Lung (tissue), 17 donors: ENCODE measurements at places on chromosomes 11 and 22. TPM values are rescaled to one million over a fixed set of nuclear protein-coding genes. Genes with fewer than 3 reads are reported as not detected.

Gene CARD10
- 8.4 TPM for polyA plus RNA-seq

Gene UCP2
- polyA plus RNA-seq, result 203 TPM

Gene SAA4
- 0.39 TPM for polyA plus RNA-seq

Gene FADS3
- 56.2 TPM for polyA plus RNA-seq

Gene CNGA4
- 3.5 TPM for polyA plus RNA-seq

Gene SAA2
- 18.6 TPM for polyA plus RNA-seq

Gene OR8D1
- polyA plus RNA-seq, result not detected

Gene SCT
- polyA plus RNA-seq, result not detected

Gene FADS1
- polyA plus RNA-seq, result 54.3 TPM

Gene BATF2
- 3.7 TPM for polyA plus RNA-seq

Gene SUSD2
- polyA plus RNA-seq, result 16.8 TPM

Gene C11orf16
- 1.9 TPM for polyA plus RNA-seq

DNA sequence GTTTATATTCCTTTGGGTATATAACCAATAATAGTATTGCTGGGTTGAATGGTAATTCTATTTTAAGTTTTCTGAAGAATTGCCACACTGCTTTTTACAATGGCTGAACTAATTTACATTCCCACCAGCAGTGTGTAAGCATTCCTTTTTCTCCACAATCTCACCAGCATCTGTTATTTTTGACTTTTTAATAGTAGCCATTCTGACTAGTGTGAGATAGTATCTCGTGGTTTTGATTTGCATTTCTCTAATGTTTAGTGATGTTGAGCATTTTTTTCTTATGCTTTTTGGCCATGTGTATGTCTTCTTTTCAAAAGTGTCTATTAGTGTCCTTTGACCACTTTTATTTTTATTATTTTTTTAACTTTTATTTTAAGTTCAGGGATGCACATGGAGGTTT lies 275.3 kb downstream of the METTL15 start:
- no peak overlapping the region for H3K4me3 ChIP-seq
- H3K27ac ChIP-seq, result no peak overlapping the region
- no peak for DNase-seq
- no peaks in the 10 kb centered on the region for H3K4me1 ChIP-seq
- H3K36me3 ChIP-seq, result no peaks in the 10 kb centered on the region

DNA sequence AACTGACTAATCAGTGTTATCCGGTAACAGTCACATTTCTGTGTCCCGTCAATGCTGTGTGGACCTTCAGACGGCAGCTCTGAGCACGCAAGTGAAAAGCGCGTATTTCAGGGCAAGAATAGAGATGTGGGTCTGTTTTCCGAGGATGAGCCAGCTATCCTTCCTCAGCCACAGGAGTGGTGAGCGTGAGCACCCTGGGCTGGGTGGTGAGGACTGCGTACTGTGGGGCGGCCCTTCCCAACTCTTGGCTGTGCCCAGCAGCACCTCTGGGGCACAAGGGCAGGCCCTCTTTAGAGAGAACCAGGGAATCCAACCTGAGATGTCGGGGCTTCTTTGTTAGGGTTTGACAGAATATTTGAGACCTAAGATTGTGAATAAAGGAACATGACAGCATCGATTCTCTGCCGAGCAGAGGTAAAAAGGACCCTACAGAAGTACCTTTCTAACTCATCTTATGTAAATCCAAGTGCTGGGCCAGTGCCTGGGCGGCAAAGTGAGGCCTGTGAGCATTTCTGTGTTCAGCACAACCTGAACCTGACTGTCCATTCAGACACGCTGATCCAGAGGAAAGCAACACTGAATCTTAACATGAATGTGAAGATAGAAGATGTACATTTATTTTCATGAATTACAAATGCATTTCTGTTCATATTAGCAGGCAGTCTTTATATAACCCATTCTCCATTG lies 26.5 kb upstream of the YPEL1 start:
- H3K4me1 ChIP-seq, result peaks cover 8% of the 10 kb centered on the region
- H3K27me3 ChIP-seq, result no peaks in the 10 kb centered on the region
- no peak for DNase-seq
- H3K36me3 ChIP-seq, result peaks cover 13% of the 10 kb centered on the region
- H3K27ac ChIP-seq, result no peak overlapping the region
- no peak overlapping the region for H3K4me3 ChIP-seq

DNA sequence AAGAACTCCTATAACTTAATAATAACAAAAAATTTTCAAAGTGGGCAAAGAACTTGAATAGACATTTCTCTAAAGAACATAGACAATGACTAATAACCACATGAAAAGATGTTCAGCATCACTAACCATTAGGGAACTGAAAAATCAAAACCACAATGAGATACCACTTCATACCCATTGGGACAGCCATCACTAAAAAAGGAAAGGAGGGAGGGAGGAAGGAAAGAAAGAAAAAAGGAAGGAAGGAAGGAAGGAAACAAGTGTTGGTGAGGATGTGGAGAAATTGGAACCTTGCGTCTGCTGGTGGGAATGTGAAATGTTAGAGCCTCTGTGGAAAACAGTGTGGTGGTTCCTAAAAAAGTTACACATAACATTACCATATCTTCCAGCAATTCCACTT lies 55.8 kb downstream of the MS4A13 start:
- no peaks in the 10 kb centered on the region for H3K4me1 ChIP-seq
- no peak overlapping the region for H3K27ac ChIP-seq
- no peak for DNase-seq
- no peaks in the 10 kb centered on the region for H3K27me3 ChIP-seq

DNA sequence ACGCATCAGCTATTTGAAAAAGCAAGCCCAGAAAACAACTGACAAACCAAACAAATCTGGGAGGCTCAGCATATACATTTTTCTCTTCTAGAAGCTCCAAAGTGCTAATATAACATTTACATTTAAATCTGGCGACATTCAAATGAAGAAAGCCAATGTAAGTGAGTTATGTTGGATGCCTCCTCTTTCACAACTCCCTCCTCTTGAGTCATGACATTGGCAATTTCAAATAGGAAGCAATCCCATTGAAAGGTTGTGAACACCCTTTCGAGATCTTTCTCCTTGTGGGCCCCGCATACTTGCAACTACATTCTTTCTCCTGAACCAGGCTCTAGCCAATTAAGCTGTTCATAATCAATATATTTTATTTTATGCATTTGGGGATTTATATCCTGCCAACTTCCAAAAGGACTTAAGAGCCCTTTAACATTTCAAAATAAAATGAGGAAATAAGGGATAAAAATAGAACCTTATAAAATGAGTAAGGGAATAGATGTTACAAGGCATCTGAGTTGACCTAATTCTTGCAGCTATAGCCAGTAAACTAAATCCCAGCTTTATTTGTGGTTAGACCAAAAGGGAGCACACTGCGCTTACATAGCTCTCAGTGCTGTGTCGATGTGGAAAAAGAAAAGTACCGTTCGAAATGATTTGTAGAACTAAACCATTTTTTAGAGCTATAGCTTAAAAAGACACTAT lies 129.5 kb upstream of the SESN3 start:
- H3K27ac ChIP-seq, result no peak overlapping the region
- H3K4me3 ChIP-seq, result no peak overlapping the region
- H3K36me3 ChIP-seq, result no peaks in the 10 kb centered on the region
- no peak for DNase-seq

GRCh38 chr22:30244066-30244465 lies 2.5 kb downstream of the LIF start:
- DNase-seq, result no peak
- no peak overlapping the region for H3K4me3 ChIP-seq
- H3K36me3 ChIP-seq, result no peaks in the 10 kb centered on the region
- no peak overlapping the region for H3K27ac ChIP-seq
- H3K27me3 ChIP-seq, result no peaks in the 10 kb centered on the region

GRCh38 chr11:21421711-21422329 lies 752.4 kb downstream of the NELL1 start:
- no peaks in the 10 kb centered on the region for H3K36me3 ChIP-seq
- H3K4me1 ChIP-seq, result no peaks in the 10 kb centered on the region
- no peaks in the 10 kb centered on the region for H3K27me3 ChIP-seq
- DNase-seq, result no peak

GRCh38 chr11:47533690-47534151 lies 19.2 kb downstream of the CELF1 start:
- H3K27me3 ChIP-seq, result no peaks in the 10 kb centered on the region
- DNase-seq, result no peak
- H3K4me1 ChIP-seq, result peaks cover 3% of the 10 kb centered on the region
- H3K4me3 ChIP-seq, result no peak overlapping the region
- peaks cover 2% of the 10 kb centered on the region for H3K36me3 ChIP-seq

- H3K4me1 ChIP-seq, result no peaks in the 10 kb centered on the region
- no peaks in the 10 kb centered on the region for H3K36me3 ChIP-seq
- no peak for DNase-seq
- H3K4me3 ChIP-seq, result no peak overlapping the region
These were observed 10.6 kb downstream of the TENM4 start for GRCh38 chr11:79430280-79430679.

DNA sequence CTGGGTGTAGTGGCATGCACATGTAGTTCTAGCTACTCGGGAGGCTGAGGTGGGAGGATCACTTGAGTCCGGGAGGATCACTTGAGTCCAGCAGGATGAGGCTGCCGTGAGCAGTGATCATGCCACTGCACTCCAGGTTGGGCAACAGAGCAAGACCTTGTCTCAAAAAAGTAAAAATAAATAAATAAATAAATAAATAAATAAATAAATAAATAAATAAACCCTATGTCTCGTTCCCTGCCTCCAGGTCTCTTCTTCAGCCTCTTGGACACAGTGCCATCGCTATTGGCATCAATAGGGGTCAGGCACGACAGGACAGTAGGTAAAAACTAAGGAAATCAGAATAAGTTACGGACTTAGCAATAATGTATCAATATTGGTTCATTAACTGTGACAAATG lies 23.4 kb upstream of the SYT12 start:
- H3K36me3 ChIP-seq, result no peaks in the 10 kb centered on the region
- DNase-seq, result no peak
- no peak overlapping the region for H3K27ac ChIP-seq
- no peaks in the 10 kb centered on the region for H3K4me1 ChIP-seq
- H3K27me3 ChIP-seq, result no peaks in the 10 kb centered on the region
- H3K4me3 ChIP-seq, result no peak overlapping the region

DNA sequence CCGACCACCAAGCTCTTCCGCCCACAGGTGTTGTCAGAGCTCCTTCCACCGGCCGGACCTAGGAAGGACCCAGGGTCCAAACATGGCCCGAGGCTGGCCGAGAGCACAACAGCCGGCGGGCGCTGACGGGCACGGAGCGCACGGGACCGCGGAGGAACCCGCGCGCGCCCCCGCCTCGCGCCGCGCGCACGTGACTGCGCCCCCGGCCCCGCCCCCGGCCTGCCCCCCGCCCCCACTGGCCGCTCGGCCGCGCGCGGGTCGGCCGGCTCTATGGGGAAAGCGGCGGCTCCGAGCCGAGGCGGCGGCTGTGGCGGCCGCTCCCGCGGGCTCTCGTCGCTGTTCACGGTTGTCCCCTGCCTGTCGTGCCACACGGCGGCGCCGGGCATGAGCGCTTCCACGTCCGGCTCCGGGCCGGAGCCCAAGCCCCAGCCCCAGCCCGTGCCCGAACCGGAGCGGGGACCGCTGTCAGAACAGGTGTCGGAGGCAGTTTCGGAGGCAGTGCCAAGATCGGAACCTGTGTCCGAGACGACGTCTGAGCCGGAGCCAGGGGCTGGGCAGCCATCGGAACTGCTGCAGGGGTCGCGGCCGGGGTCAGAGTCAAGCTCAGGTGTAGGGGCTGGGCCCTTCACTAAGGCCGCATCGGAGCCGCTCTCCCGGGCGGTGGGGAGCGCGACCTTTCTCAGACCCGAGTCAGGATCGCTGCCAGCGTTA lies at the start of gene OSBP2:
Gene OSBP2 (plus strand): TSS at position 235 of the 711 bp plus-strand sequence. CDS start 36 bp downstream, at position 271.
- peak within 1 kb of the TSS; percentile 36 for H3K4me3 ChIP-seq
- H3K27ac ChIP-seq, result peak within 1 kb of the TSS; percentile 29
- peak; percentile 60 for DNase-seq
- H3K27me3 ChIP-seq, result no peaks in the 10 kb centered on the region
- no peaks in the 10 kb centered on the region for H3K36me3 ChIP-seq

DNA sequence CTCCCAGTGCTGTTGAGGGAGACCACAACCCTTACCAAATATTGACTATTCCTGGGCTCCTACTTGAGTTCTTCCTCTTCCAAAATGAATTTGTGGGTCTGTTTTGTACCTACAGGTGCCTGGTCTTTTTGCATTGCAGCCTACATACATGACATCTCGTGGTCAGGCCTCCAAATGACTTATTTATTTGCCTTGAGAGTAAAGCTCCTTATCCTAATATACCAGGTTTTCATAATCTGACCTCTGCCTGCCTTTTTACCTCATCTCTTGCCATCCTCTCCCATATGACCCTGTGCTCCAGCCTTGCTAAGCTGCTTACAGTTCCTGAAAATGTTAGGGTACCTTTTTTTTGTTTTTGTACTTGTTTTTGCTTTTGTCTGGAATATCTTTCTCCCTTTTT lies 130.4 kb downstream of the UVRAG start:
- DNase-seq, result no peak
- H3K27ac ChIP-seq, result no peak overlapping the region
- H3K4me3 ChIP-seq, result no peak overlapping the region
- H3K36me3 ChIP-seq, result no peaks in the 10 kb centered on the region

DNA sequence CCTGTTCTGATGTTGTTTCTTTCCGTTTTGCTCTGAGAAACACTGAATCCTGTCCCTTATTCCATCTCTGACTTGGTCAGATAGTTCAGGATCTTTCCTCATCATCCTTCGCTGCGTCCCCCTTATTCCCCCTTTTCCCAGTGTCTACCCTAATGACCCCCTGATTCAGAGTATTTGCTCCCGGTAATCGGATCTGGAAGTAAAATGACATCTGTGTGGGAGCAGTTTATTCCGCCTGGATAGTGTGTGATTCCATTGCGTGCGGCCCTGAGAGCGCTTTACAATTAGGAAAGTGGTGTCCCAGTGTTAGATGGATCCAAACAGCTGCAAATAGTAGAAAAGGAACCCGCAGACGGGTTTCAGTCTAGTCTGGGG lies 606 bp downstream of the DRG1 start:
- H3K27me3 ChIP-seq, result no peaks in the 10 kb centered on the region
- H3K4me3 ChIP-seq, result peak overlapping the region; percentile 88
- H3K4me1 ChIP-seq, result no peaks in the 10 kb centered on the region

- no peak for DNase-seq
- peaks cover 9% of the 10 kb centered on the region for H3K27me3 ChIP-seq
- H3K4me3 ChIP-seq, result no peak overlapping the region
- H3K36me3 ChIP-seq, result no peaks in the 10 kb centered on the region
- H3K4me1 ChIP-seq, result no peaks in the 10 kb centered on the region
These were observed 20.6 kb upstream of the MUC5B start for GRCh38 chr11:1202154-1202775.

- H3K4me3 ChIP-seq, result no peak overlapping the region
- DNase-seq, result no peak
- H3K36me3 ChIP-seq, result no peaks in the 10 kb centered on the region
- H3K27me3 ChIP-seq, result no peaks in the 10 kb centered on the region
These were observed 99.6 kb upstream of the GRAMD1B start for GRCh38 chr11:123330471-123330870.

DNA sequence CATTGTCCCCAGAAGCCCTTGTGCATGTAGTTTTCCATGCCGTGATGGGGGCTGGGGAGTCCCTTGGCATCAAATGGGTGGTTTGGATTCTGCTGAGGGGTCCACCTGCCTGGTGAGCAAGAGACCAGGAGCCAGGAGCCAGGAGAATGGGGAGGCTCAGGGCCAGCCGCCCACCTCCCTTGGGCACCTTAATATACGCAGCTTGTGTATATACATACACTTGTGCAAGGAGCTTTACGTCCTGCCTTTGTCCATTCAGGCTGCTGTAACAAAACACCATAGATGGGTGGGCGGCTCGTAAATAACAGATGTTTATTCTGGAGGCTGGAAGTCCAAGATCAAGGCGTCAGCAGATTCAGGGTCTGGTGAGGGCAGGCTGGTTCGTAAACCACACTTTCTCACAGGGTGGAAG lies 62.5 kb downstream of the SMIM38 start:
- H3K4me3 ChIP-seq, result no peak overlapping the region
- no peaks in the 10 kb centered on the region for H3K36me3 ChIP-seq
- no peaks in the 10 kb centered on the region for H3K4me1 ChIP-seq
- no peak overlapping the region for H3K27ac ChIP-seq

GRCh38 chr22:20011123-20011992 lies 5.3 kb downstream of the ARVCF start:
- H3K36me3 ChIP-seq, result no peaks in the 10 kb centered on the region
- no peak overlapping the region for H3K4me3 ChIP-seq
